ENCODE measurements at places on chromosomes 6 and 20.

DNA sequence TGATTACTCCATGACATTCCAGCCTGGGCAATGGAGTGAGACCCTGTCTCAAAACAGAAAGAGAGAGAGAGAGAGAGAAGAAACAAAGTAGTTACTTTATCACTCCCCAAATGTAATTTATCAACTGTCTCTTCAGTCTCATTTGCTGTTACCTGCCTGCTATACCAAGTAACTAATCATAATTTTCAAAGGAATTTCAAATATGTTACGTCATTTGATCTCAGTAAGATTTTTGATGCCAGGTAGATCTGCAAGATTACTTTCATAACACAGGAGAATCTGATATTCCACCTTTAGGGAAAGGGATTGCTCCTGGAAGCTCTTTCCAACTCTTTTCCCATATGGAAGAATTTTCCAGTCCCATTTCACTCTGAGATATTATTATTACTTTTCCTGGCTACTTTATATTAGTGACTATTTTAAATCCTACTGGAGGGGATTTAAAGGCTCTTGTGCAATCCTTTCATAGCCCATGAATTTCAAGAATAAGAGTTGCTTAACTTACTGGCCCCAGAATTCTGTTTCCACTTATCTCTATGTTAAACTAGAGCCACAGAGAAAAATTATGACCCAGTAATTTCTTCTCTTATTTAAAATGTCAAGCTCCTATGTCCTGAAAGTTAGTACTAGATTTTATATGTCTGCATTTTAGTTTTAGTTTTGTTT is 390.2 kb upstream of the FLRT3 start:
- no peak for DNase-seq

GRCh38 chr6:25332655-25333071 is 53.5 kb downstream of the CARMIL1 start:
- no peak for DNase-seq

- no peak for DNase-seq
Observed at GRCh38 chr6:153435787-153436186, 304.7 kb upstream of the RGS17 start.

DNA sequence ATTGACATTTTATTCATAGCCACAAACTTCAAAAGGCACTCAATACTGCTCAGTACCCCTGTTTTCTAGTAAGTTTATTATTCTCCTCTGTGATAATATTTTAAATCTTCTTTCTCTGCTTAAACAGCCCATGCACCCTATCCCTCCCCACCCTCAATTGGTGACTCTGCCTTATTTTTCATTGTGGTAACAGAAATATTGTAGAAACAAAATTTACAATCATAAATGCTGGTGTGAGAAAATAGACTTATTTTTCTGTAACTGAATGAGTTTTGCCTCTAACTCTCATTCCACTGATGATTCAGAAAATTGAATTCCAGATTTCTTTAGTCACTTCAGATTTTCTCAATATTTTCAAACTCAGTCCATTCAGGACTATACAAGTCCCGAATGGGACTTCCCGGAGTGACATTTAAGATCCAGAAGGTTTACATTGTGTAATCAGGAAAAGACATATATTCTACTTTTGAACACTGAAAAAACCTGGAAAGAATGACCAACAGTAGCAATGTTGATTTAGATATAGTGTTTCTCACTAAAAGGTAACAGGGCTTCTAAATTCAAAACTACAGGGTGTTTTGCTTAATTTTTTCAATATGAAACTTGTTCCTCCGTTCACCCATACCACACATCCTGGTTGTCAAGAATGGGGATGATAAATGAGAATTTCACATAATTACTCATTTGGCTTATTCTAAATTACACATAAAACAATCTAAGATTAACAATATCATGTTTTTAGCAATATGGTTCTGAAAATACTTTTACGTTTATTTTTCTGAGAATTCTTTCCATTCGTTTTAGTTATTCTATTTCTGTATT is 34.8 kb upstream of the UST start:
- no peak for DNase-seq

- peak; percentile 5 for DNase-seq
Observed at GRCh38 chr6:129795261-129795660, 65.9 kb downstream of the TMEM244 start.

- no peak for DNase-seq
Observed at GRCh38 chr6:57469072-57469471, 151.6 kb downstream of the PRIM2 start.

GRCh38 chr20:58078741-58079522 is 149.5 kb downstream of the ANKRD60 start:
- no peak for DNase-seq

GRCh38 chr6:115663681-115664080 is 397.0 kb downstream of the FRK start:
- DNase-seq, result no peak

DNA sequence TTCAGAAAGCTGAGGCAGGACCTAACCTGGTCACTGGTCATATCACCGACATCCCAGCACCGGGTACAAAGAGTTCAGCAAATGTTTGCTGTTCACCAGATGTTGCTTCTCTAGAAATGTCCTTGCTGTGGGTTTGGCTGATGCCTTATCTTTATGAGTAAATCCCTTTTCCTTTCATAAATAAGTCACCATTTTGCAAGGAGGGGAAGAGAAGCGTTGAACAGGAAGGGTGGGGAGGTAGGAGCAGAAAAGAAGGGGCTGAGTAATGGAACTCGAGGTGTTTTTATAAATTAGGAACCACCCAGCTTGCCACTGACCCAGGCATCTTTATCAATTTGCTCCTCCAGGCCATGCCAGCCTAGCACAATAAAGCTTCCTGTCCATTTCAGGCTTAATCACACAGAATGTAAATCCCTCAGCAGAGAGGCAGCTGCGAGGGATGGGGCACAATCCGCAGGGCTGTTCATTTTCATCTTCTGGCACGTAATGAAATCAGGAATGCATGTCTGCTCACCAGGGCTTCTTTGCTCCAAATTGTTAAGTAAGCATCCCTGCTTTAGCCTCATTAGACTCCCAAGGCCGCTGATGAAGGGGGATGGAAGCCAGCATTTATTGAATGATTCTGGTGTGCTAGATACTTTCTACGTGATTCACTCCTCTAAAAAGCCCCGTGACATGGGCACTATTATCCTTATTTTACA is 371.9 kb upstream of the CHD6 start:
- DNase-seq, result no peak

- DNase-seq, result no peak
Observed at GRCh38 chr6:114467931-114468330, 125.1 kb upstream of the HS3ST5 start.

DNA sequence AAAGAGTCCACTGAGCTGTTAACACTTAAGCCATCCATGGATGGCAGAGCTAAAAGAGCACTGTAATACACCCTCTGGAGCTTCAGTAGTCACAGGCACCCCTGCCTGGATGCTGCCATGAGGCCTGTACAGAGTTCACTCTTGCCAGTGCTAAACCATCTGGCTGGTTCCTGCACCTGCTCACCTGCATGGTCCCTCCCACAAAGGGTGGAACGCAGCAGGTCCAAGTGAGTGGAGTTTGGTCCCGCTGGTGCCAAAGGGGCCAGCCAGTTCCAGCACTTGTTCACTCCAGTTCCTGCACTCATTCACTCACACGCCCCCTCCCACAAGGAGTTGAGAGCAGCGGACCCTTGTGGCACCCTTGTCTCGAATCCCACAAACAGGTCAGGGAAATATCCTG is 503.5 kb downstream of the HACE1 start:
- no peak for DNase-seq

GRCh38 chr6:45563041-45563440 is 185.3 kb upstream of the SUPT3H start:
- no peak for DNase-seq

DNA sequence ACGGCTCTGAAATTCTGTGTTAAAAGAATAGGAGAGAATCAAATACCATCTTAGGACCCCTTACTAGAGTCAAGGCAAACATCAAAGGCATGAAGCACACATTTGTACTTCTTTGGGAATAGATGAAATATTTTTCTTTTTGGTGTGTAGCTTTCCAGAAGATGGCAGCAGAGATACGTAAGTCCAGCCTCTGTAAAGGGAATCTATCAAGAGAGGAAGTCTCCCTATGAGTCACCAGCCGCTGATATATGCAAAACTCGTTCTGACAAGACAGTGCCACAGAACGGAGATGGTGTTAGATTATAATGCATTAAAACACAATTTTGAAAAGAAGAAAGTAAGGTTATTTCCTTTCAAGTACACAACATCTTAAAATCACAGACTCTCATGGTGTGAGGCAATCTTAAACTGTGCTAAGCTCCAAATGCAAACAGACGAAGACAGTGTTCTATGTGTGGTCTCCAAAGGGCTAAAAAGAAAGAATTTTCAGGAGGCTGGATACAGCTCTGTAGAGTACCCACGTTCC is 120.0 kb upstream of the AGPAT4 start:
- peak; percentile 85 for DNase-seq

- DNase-seq, result no peak
Observed at GRCh38 chr6:151015101-151015700, 149.7 kb downstream of the MTHFD1L start.

DNA sequence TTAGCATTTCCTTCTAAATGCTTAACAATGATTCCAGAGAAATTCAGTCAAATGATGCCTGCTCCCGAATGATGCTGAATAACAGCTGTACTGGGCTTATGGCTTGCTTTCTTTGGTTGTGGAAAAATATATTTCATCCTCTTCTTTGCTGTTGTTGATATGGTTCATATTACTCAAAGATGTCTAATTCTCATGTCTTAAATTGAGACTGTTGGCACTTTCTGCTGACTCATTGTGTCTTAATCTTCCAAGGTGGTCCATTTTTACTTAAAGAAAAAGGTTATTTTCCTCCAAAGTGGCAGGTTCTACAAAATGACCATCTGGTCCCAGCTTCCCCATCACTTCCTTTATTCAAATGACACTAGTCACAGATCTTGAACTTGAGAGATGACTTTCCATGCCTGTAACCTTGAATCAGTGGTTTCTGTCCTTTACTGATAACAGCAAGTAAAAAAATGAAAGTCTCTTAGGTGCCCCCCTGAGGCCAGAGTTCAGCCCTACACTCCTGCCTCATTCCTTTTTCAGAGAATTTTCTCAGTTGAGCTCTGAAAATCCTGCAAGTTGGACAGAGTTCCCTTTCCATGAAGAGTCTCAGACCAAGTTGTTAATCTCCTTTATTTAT is 6.9 kb downstream of the SNAP25 start:
- DNase-seq, result peak; percentile 38

DNA sequence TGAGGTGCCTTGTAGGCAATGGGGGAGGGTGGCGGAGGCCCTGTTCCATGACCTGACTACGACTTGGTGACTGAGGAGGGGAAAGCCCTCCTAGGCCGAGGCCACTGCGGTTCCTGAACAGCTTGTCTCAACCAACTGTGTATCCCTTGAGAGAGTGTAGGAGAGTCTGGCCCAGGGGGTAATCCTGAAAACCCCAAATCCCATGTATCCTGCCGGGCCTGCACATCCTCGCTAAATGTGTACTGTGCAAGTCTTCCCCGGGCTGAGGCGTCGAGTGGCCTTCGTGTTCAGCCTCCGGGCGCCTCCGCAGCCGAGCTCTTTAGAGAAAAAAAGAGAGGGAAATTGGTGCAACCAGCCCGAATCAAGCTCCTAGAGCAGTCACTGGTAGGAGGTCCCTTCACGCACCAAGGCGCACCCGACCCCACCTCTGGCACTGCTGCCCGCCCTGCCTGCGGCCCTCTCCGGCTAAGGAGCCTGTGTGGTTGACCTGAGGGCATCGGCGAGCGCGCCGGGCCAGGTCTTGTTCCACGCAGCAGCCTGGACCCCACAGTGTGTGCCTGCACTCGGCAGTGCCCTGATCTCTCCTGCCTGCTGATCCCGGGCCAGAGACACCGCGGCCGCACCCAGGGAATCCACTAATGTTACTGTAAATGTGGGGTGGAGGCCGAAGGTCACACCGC is 7.3 kb downstream of the SIM1 start:
- DNase-seq, result no peak

DNA sequence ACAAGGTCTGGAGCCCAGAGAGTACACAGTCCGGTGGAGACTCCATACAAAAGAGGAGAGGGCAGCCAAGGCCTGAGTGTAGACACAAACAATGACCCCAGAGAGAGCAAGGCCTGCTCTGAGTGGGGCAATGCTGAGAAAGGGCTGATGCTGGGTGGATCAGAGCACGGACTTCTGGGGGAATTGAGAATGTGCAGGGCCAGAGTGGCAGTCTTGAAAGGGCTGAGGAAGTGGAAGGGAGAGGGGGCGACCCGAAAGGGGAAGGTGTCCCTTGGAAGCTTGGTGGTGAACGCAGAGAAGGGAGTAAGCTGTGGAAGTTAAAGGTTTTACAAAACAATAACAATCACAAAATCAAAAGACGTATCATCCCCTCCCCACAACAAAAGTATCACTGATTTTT is 12.0 kb upstream of the GRM4 start:
- DNase-seq, result no peak

DNA sequence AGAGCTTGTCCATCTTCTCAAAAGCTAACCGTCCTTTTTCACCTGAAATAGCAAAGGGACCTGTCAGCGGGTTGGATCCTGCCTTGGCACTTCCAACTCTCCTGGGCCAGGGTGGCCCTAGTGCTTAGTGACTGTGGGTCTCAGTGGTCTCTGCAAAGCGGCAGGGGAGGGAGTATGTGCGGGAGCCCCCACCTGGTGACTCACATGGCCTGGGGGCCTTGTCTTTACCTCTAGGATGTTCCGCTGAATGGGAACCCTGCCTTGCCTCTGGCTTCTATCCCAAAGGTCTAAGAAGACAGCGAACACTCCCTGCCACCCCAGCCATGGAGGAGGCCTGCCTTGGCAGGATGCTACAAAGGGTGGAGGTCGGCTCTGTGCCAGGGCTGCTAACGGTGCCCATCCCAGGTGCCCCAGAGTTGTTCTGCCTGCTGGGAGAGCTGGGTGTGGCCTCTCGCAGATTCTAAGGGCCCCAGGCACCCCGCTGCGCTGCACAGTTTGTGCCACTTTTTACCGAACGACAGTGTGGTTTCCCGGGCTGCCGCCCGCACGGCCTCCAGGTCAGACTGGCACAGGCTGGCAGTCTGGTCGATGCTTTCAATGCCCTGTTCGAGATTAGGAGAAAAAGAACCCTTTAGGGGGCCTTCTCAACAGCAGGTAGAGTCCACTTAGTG is 77.2 kb downstream of the PTPN1 start:
- no peak for DNase-seq

Data from SW480 (cell line).